ENCODE measurements at places on chromosomes 1 and 21.

DNA sequence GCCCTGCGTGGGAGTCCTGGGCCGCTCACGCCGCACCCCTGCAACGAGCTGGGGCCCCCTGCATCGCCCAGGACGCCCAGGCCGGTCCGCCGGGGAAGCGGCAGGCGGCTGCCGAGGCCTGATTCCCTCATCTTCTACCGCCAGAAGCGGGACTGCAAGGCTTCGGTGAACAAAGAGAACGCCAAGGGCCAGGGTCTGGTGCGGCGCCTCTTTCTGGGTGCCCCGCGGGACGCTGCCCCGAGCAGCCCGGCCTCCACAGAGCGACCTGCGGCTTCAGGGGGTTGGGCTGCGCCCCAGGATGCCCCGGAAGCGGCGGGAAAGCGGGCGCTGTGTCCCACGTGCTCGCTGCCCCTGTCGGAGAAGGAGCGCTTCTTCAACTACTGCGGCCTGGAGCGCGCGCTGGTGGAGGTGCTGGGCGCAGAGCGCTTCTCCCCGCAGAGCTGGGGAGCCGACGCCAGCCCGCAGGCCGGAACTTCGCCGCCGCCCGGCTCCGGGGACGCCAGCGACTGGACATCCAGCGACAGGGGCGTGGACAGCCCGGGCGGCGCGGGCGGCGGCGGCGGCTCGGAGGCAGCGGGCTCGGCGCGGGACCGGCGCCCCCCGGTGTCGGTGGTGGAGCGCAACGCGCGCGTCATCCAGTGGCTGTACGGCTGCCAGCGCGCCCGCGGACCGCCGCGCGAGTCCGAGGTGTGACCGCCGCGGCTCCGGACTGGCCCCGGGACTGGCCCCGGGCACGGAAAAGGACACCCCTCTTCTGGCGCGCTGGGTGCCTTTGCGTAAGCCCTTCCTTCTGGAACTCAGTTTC, 2.7 kb downstream of the FAM110D start:
- no peak for DNase-seq

- no peak for DNase-seq
Measured at GRCh38 chr1:116433275-116434257, 60.5 kb downstream of the ATP1A1 start.

DNA sequence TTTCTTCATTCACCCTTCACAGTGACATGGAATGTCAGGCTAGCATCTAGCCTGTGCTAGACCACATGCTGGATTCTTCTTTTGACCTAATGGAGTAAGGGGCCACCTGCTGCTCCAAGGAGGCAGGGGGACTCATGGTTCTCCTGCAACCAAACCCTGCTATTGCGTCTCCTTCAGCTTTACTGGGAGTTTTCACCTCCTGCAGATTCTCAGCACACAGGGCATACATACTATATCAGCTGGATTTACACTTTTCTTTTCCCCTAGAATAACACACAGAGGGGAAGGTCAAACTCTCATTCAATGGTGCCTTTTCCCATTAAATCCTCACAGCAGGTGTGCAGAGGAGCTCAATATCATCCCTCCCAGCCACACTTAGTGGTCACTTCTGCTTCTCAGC, 16.6 kb upstream of the AK5 start:
- no peak for DNase-seq

GRCh38 chr1:114081437-114082303, 72.0 kb downstream of the SYT6 start:
- no peak for DNase-seq

- no peak for DNase-seq
Measured at GRCh38 chr1:38203441-38203840, 156.8 kb upstream of the POU3F1 start.

GRCh38 chr1:152924191-152924590, 15.8 kb downstream of the IVL start:
- no peak for DNase-seq

DNA sequence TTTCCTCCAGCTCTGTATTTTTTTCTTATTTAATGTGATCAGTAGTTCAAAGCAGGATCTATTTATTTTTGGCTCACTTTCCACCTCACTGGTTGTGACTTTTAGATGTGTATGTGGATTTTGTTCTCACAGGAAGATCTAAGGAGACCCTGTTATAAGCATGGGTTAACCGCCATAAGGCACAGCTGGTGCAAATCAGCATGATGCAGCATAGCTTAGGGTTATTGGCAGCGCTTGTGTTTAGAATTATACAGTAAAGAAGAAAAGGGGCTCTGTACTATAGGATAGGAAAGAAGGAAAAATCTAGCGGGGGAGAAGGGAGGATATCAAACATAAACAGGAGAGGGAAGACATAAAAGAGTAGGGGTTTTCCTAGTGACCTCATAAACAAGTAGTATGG, 26.9 kb upstream of the RGL1 start:
- no peak for DNase-seq

GRCh38 chr21:35896060-35896459, 164.3 kb downstream of the SETD4 start:
- DNase-seq = peak; percentile 21

GRCh38 chr21:42276076-42276475, 39.1 kb downstream of the TFF3 start:
- DNase-seq = no peak
